Renal cortex interstitium (tissue), 15 donors: ENCODE measurements at places on chromosomes 5 and 9.

DNA sequence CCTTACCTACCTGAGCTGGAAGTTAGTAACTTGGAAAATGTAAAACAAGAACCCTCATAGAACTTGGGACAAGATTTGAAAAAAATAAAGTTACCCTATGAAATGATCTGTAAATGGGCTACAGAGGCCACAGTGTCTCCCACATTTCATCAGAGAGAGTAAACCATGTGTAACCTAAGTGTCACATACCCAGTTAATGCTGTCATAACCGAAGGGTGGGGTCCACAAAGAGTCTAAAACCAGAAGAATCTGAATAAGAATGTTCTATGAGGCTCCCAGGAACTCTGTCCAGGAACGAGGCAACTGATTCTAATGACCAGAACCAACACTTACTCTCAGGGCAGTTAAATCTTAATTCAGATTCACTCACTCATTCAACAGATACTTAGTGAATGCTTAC is 1.0 kb upstream of the FAM13B start:
- DNase-seq: no peak

GRCh38 chr5:80068246-80068636 is 33.1 kb downstream of the THBS4 start:
- DNase-seq: no peak

DNA sequence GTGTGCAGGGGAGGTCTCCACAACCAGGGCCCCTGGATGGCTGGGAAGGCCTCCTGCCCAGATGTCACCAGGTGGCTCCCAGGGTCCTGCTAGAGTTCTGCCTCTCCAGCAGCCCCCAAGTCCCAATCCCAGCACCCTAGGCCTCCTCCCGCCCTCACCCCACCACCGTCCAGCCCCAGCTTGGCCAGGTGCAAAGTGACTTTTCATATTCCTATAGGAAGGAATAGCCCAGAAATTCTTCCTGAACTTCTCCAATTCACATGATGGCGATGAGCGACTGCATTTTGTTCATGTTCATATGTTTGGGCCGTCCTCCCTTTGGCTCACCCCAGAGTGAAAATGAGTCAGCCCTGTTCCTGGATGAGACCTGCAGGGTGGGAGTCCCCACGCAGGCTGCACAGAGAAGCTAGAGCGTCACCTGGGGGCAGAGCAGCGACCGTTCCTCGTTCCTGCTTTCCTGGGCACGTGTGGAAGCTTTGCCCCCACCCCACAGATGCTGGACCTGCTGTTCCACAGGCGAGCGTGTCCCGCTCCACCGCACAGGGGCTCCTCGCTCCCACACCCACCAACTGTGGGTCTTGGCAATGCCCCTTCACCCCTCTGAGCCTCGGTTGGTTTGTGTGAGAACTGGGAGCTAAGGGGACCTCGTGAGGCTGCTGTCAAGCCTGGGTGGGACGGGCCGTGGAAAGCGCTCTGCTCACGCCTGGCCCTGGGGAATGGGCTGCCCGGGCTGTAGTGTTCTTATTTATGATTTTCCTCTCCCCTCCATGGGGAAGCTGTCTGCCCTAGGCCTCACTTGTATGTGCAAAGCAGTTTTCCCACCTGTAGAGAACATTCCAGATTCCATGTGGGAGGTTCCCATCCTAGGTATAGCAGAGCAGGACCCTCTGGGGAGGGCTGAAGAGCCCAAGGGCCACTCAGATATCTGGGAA is 6.9 kb downstream of the MRPS2 start:
- no peak for DNase-seq

DNA sequence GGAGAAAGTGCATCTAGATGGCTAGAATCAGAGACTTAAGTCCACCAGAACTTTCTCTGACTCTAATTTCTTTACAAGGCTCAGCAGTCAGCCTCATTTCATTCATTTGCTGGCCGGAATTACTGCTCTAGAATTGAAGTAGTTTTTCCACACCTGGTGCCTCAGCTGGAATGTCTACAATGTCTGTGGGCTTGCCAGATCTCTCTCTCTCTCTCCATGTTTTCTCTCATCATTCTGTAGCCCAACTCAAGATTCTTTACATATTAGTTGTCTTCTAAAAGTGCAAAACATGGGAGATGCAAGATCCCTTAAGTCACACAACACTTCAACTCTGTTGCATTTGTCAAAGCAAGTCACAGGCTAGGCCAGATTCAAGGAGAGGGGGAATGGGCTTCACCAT is 103.9 kb upstream of the TAF11L2 start:
- no peak for DNase-seq

DNA sequence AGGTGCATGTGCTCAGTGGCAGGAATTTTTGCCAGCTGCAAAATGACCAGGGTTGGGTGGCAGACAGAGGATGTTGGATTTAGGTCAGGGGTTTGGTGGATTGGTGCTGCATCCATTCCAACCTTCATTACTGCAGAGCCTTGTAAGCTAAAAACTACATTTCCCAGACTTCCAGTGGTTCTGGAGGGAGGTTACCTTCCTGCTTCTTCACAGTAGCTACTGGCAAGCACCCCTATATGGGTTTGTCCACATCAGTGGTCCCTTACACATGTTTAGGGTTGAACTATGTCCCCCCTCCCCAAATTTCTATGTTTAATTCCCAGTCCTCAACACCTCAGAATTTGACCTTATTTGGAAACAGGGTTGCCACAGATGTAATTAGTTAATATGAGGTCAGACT is 20.7 kb upstream of the IL17B start:
- no peak for DNase-seq

GRCh38 chr5:146193285-146193684 is 10.1 kb upstream of the RBM27 start:
- DNase-seq: no peak

- no peak for DNase-seq
Measured at GRCh38 chr5:143716881-143717280, 95.1 kb upstream of the HMHB1 start.

GRCh38 chr5:73431204-73431851 is 17.2 kb downstream of the FOXD1 start:
- DNase-seq: no peak

DNA sequence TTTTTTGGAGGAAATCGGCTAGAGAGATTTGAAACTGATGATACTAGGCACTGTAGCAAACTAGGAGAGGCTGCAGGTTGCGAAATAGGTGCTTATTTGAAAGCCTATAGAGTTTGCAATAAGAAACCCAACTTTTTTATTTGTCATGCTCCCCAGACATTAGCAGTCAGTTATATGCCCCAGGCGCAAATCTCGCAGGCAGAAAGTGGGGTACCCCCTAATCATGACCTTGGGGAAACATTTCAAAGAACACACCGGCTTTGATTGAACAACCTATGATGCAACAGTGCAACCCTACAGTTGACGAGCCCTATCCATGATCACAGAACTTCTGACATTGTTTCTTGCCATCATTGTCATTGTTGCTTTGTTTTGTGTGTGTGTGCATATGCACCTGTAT is 510.5 kb downstream of the RAB3C start:
- no peak for DNase-seq

DNA sequence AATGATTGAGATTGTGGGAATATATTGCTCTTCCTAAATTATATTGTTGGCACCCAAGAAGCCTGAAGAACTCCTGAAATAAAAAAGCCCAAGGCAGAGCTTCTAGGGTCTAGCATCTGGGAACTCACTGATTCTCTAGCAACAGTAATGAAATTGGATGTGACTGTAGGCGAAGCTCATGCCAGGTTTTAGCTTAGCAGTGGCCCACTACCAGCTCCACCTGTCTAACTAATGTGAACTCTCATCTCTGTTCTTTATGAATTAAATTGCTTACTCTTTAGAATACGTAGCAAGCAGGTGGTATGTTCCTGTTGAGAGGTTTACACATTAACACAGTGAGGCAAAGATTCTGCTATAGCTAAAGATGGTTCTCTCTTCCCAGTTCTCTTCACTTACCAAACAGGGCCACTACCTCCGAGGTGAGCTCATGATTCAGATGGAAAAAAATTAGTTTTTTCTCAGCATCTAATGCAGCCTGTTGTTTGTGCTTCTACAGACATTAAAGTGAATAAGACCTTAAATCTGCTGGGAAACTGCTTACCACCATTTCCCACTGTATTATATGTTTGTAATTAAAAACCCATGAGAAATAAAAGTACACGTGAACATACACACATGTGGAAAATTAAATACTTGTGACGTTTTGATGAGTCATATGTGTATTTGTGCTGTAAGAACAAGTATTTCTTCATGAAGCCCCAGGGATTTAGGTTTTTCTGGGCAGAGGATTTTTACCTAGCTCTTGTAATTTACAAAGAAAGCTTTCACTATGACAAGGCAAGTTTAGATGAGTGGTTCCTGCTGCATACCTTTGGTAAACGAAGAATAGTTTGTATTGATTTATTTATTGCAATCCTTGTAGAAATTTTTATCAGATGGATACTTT is 360.1 kb downstream of the KDM4C start:
- DNase-seq: no peak

DNA sequence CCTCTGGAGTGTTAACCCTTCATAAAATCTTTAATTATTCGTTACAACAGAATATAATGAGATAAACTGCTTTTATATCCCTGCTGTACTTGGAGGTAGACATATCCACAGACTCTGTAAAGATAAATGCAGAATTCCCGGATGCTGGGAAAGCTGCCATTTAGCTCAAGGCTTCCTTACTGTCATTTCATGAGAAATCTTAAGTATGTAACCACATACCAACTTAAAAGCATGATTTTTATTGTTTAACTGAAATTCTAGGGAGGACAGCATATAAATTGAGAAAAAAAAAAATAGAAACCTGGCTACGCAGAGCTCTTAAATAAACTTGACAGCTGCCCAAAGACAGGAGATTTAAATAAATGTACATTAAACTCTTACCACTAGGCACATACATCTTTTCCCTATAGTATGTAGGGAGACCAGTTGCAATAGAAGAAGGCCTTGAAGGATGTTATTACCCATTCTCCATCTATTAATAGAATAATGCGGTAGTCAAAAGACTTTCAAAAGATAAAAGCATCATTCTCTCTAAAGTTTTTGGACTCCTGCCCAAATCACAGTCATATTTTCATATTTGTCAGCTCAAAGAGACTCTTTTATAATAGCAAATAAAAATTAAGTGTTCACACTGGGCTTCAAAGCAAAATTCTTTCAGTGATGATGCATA is 373.8 kb downstream of the NDUFS4 start:
- DNase-seq: no peak

DNA sequence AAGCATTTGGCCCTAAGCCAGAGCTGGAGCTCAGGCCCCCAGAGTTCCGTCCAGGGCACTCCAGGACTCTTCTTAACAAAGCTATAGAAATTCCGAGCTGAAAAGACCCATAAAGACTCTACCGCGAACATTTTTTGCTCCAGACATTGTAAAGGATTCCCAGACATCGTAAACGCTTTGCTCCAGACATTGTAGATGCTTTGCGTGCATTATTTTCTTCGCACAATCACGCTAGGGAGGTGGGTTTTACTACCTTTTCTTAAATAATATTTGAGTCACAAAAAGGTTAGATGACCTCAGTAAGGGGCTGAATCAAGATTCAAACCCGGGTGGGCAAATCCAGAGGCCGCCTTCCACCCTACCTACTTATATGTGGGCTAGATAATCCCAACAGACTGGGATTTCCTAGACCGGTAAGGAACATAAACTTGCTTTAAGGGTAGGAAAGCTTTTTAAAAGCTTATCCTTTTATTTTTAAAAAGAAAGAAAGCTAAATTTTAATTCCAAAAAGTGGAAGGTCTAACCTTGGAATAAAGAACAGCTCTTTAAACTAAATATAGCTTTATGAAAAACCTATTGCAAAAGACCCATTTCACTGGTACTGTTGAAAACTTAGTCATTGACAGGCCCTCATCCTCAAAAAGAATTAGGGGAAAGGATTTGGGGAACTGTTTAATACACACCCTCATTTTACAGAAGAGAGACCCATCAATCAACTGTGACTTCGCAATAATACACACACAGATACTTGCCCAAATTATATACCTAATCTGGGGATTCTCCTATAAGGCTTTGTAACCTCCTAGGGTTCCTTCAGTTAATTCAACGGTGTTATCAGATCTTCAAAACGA is 822 bp upstream of the TNIP1 start:
- DNase-seq: peak; percentile 79

DNA sequence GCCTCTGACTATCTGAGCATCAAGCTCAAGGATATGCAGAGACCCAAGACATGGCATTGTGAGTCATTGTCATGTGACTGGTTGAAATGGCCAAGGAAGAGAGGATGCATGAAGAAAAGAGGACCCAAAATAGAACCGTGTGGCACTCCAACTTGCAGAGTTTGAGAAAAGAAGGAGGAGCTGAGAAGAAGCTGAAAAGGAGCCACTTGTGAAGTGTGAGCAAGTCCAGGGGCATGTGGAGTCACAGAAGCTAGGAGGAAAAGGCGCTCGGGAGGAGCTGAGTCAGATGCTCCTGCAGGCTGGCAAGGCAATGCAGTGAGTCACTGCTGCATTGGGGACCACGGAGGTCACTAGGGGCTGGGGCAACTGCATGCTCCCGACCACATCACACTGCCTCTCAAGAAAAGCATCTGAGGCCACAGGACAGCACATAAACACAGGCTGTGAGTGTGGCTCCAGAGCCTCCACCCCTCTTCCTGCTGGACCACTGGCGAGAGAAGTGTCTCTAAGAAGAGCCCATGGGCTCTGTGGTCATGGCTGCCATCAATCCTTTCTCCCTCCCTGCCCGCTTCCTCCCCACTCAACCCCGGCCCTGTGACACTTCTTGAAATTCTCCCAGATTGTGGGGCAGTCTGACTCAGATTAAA is 197.6 kb downstream of the DRD1 start:
- DNase-seq: no peak

DNA sequence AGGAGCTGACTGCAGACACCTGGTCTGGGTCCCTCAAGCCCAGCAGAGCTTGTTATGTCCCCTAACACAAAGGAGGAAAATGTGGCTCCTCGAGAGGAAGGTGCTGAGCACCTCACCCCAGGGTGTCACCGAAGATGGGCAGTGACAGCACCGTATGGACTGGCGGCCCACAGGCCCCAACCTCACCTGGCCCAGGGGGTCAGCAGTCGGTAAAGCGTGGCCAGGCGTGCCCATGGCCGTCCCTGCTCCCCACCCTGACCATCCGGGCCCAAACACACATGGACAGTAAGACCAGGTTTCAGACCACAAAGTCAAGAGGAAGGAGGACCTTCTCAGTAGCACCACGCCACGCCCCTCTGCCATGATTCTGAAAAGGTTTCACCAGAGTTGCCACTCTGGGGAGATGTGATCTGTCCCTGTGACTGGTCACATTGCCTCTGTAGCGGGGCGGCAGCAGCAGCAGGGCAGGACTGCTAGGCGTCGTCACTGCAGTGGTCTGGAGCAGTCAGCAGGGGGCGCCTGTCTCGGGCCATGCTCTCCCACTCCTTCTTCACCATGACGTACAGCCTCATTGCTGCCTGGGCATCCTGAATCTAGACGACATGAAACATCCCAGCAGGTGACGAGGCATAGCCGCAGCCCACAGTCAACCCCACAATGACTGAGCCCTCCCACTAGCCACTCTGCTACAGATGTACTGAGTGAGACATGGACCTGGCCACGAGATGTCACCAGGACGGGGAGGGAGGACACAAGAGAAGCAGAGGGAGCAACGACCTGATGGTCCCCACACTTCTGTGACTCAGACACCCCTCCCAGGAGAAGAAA is 11.1 kb downstream of the REXO4 start:
- peak; percentile 51 for DNase-seq

GRCh38 chr9:108885643-108886348 is 23.7 kb downstream of the ACTL7A start:
- DNase-seq: peak; percentile 6
